ENCODE measurements at places on chromosomes 13 and 19.

DNA sequence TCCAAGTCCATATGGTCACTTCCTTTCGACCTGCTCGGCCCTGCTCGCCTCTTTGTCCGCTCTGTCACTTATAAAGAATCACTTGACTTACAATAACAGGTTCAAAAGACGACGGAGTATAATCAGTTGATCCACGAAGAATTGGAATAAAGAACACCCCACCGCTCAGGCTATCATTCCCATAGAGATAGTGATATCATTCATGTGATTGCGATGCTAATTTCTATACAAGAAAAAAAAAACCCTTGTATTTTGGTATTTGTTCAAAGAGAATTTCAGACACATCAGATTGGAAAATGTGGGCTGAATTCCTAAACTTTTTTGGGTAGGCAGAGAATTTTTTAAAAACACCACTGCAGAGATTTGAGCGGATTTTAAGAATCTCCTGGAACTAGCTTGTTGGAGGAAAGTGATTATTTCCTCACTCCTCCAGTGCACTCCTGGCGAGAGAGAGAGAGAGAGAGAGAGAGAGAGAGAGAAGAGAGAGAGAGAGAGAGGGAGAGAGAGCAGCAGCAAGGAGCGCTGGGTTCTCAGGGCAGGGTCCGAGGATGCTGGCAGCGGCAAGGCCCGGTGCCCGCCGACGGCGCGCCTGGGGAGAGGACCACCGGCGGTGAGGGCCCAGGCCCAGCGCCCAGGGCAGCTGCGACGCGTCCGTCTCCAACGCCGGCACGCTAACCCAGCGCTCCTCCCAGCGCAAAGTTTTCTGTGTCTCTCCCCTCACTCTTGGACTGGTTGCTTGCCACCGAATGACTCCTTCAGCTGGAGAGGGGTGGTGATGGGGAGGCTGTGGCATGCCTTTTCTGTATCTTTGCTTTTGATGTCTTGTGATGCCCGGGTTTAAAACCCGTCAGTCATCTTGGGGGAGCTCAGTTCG, 149.0 kb upstream of the ZNF536 start:
- DNase-seq: no peak

DNA sequence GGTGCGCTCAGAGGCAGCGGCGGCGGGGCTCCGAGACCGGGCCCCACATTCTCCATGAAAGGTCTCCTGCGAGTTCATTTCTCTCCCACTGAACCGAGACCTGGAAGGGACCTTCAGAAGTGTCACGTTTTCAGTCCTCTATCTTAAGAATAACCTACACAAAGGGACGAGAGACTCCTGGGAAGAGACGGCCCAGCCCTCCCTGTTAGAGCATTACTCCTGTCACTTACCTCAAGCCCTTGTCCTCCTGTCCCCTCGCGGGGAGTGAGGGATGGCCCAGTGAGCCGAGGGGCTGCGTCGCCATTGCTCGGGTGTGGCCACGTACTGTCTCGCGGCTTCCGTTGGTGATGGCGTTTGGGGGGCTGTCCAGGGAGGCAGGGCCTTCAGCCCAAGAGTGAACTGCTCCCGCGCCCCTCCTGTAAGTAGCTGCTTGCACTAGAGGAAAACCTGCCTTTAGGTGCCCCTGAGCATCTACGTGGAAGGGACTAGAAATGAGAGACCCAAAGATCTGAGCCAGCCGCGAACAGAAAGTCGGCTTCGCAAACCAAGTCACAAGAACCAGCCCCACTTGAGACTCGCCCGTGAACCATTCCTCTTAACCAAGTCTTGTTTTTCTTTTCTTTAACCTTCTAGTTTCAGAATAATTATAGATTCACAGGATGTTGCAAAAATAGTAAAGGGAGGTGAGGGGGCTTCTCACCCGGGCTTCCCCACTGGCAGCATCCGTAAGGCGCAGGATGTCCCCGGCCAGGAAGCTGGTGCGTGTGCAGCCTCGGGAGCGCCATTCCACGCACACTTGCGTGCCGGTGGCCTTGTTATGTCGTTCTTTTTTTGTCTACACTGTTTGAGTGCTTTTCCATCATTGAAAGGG, 21.1 kb upstream of the NDUFS7 start:
- DNase-seq: no peak

DNA sequence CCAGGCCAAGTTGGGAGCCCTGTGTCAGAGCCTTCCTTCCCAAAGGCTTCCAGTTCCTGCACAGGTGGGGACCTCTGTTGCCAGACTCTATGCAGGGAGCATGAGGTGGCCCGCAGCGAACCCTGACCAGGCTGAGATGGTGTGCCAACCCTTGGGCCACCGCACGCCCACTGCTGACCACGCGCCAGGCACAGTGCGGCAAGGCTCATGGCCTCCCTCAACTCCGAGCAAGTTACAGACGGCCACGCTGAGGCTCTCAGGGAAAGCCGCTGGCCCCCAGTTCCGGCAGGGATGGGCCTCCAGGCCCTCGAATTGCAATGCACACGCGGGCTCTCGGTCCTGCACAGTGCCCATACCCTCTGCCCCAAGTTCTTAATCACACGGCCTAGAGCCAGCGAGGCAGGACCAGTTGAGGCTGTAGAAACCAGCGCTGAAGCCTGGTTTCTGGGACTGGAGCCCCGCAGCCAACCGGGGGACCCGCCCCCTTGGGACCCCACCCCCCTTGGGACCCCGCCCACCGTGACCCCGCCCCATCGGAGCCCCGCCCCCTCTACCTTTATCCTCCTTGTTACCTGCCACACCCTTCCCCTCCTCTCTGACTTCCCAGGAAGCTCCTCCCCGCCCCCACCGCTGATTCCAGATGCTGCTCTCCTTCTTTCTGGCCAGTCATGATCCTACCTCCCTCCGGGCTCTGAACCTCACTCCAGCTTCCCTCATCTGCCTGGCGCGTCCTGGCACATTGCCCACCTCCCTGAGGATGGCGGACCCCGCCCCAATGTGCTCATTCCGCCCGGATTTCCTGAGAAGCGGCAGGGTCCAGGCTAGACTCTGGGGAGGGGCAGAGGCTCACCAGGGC, 6.0 kb downstream of the PEX11G start:
- no peak for DNase-seq

DNA sequence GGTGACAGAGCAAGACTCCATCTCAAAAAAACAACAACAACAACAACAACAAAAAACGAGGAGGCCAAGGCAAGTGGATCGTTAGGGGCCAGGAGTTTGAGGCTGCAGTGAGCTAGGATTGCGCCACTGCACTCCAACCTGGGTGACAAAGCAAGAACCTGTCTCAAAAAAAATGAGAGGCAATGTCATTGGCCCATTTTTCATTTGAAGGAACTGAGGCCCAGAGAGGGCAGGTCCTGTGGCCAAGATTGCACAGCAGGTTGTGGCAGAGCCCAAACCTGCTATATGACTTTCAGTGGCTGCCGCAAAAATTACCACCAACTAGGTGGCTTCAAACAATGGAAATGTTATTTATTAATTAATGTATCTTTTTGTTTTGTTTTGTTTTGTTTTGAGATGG, 5.5 kb downstream of the PIK3R2 start:
- DNase-seq: no peak

Measured in activated effector memory CD4-positive, alpha-beta T cell treated with Interleukin-2 at 50 U/mL for 16 hours (primary cell).